ENCODE measurements at places on chromosomes 16 and 17. TPM values are rescaled to one million over a fixed set of nuclear protein-coding genes. Genes with fewer than 3 reads are reported as not detected.

GRCh38 chr16:58393138-58393504 is 850 bp downstream of the GINS3 start:
- no peaks in the 10 kb centered on the region for H3K36me3 ChIP-seq
- H3K4me3 ChIP-seq, result peak overlapping the region; percentile 86
- H3K4me1 ChIP-seq, result peaks cover 6% of the 10 kb centered on the region
- H3K27me3 ChIP-seq, result no peaks in the 10 kb centered on the region

DLX4 gene
- total RNA-seq, result not detected

GRCh38 chr16:3846595-3847091 is 33.9 kb downstream of the CREBBP start:
- H3K27me3 ChIP-seq, result no peaks in the 10 kb centered on the region
- H3K4me3 ChIP-seq, result no peak overlapping the region
- peaks cover 41% of the 10 kb centered on the region for H3K4me1 ChIP-seq
- H3K36me3 ChIP-seq, result no peaks in the 10 kb centered on the region
- no peak overlapping the region for H3K27ac ChIP-seq

DNA sequence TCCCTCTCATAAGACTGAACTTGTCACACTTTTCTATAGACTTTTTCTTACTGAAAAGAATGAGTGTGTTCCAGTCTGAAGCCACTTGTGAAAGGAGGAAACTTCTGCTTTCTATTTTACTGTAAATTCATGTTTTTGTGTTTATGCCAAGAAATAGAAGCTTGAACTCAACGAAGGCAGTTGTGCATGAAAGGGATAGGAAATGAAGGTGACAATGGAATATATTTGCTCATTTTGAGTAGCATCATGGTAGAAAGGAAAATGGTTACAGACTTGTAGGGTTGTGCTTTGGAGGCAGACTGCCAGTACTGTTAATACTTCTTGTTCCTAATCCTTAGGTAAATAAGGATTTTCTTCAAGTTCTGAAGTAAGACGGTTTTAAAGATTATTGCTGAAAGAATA is 8.1 kb downstream of the CLTC start:
- no peak for DNase-seq
- H3K36me3 ChIP-seq, result no peaks in the 10 kb centered on the region
- no peak overlapping the region for H3K27ac ChIP-seq

GRCh38 chr17:40664582-40665333 is at the start of gene KRT222:
Gene KRT222, minus strand, starts transcription at chr17:40665177. Its CDS starts 78 bp downstream, at chr17:40665099.
- no peak for DNase-seq
- peaks cover 16% of the 10 kb centered on the region for H3K27me3 ChIP-seq
- H3K36me3 ChIP-seq, result no peaks in the 10 kb centered on the region
- no peak within 1 kb of the TSS for H3K27ac ChIP-seq
- H3K4me3 ChIP-seq, result peak within 1 kb of the TSS; percentile 7
- H3K4me1 ChIP-seq, result no peaks in the 10 kb centered on the region

GRCh38 chr17:45940826-45941225 is 46.5 kb downstream of the MAPT start:
- no peaks in the 10 kb centered on the region for H3K27me3 ChIP-seq

- H3K4me1 ChIP-seq, result peaks cover 10% of the 10 kb centered on the region
- H3K27me3 ChIP-seq, result no peaks in the 10 kb centered on the region
- no peak overlapping the region for H3K4me3 ChIP-seq
- H3K36me3 ChIP-seq, result no peaks in the 10 kb centered on the region
- no peak for DNase-seq
These were observed 137.7 kb downstream of the RBFOX1 start for GRCh38 chr16:7470344-7470743.

NOL11 gene
- 34.0 TPM for total RNA-seq

TMEM88 gene
- total RNA-seq, result 18.8 TPM

CTRB1 gene
- total RNA-seq, result not detected

- no peaks in the 10 kb centered on the region for H3K36me3 ChIP-seq
- no peak overlapping the region for H3K4me3 ChIP-seq
- no peaks in the 10 kb centered on the region for H3K27me3 ChIP-seq
- H3K4me1 ChIP-seq, result peaks cover 30% of the 10 kb centered on the region
- H3K27ac ChIP-seq, result peak overlapping the region; percentile 65
These were observed 221.0 kb downstream of the CCDC182 start for GRCh38 chr17:57523926-57524632.

CACNG1 gene
- total RNA-seq, result 185 TPM

DNA sequence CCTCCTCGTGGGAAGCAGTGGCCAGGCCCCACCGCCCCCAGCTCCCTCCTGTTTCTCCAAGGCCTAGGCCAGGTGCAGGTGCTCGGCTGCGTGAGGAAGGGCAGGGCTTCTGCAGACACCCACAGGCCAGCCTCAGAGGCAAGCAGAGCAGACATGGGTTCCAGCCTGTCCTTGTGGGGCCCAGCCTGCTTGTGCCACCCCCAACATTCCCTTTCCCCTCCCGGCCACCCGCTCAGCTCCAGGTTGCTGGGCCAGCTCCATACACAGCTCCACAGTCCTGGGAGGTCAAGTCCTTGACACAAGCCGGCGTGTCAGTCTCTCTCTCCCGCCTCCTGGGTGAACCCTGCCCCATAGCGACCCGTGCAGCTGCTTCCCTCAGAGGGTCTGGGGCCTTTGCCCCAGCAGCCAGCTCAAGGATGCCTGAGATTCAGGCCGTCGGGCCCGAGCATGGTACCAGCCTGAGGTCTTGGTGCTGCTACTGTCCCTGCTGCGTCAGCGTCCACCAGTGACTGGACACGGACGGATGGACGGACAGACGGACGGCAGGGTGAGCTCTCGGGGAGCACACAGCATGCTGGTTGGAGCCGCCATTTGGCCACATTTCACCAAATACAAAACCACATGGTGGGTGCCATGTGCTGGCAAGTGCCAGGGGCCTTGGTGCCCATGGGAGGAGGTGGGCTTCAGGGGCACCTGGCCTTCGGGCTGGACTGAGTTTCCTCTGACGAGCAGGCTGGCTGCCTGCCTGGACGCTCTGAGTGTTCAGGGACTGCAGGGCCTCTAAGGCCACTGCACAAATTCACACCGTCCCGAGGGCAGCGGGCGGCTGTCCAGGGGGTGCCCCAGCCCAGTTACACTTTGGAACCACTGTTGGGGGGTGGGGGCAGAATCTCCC is 8.0 kb downstream of the SECTM1 start:
- H3K4me3 ChIP-seq, result no peak overlapping the region
- H3K27me3 ChIP-seq, result peaks cover 14% of the 10 kb centered on the region
- H3K36me3 ChIP-seq, result no peaks in the 10 kb centered on the region
- no peaks in the 10 kb centered on the region for H3K4me1 ChIP-seq

GNGT2 gene
- total RNA-seq, result not detected

- no peaks in the 10 kb centered on the region for H3K27me3 ChIP-seq
- no peak for DNase-seq
- no peak overlapping the region for H3K27ac ChIP-seq
- H3K4me3 ChIP-seq, result no peak overlapping the region
These were observed 25.7 kb downstream of the PHKB start for GRCh38 chr16:47486856-47487255.

GRCh38 chr16:397736-398332 is 835 bp downstream of the NME4 start:
- H3K4me1 ChIP-seq, result peaks cover 18% of the 10 kb centered on the region
- DNase-seq, result peak; percentile 77
- H3K4me3 ChIP-seq, result peak overlapping the region; percentile 24
- peak overlapping the region; percentile 75 for H3K27ac ChIP-seq

GRCh38 chr17:681738-682529 is 32.7 kb downstream of the VPS53 start:
- H3K4me3 ChIP-seq, result no peak overlapping the region
- no peaks in the 10 kb centered on the region for H3K4me1 ChIP-seq
- peaks cover 3% of the 10 kb centered on the region for H3K36me3 ChIP-seq
- no peak overlapping the region for H3K27ac ChIP-seq
- DNase-seq, result no peak
- H3K27me3 ChIP-seq, result no peaks in the 10 kb centered on the region

GRCh38 chr17:17613708-17614114 is 22.2 kb upstream of the PEMT start:
- H3K27me3 ChIP-seq, result no peaks in the 10 kb centered on the region
- no peaks in the 10 kb centered on the region for H3K4me1 ChIP-seq
- DNase-seq, result no peak
- H3K27ac ChIP-seq, result no peak overlapping the region
- no peak overlapping the region for H3K4me3 ChIP-seq

PTX4 gene
- total RNA-seq, result not detected

All from gastrocnemius medialis (tissue), 4 donors.